ENCODE measurements at places on chromosomes 3 and 15.

DNA sequence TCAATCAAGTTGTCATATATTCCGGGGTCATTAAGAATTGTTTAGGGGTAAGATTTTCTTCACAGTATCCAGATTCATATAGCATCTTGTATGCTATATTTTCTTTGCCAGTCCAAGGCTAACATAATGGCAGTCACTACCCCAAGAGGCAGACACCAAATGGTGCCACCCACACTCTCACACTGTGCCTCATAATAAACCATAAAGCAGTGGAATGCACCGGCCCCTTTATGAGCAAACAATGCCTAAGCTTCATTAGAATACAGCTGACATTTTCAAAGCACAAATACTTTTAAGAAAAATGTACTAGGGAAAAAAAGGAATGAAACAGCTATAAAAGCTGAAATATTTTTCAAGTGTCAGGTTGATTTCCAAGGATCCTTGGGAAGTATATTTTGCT is 121.6 kb downstream of the TFDP2 start:
- peak; percentile 43 for DNase-seq

DNA sequence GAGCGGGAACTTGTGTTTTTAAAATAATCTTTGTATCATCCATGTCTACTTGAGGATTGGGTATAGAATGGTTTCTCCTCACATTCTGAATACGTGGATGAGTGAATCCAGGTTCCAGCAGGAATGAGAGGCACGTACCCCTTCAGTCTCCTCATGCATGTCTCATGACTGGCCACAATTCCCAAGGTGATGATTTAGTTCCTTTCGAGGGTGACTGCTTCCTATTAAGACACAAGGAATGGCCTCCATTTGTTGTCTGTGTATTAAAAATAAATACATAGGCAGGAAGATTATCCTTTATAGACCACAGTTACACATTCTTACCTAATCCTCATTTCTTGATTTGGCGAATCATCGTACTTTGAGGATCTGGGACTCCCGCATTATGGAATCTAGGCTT is 217.0 kb upstream of the LRIG1 start:
- no peak for DNase-seq

- DNase-seq, result no peak
These were observed 41.9 kb downstream of the MEX3B start for GRCh38 chr15:82003916-82004315.

DNA sequence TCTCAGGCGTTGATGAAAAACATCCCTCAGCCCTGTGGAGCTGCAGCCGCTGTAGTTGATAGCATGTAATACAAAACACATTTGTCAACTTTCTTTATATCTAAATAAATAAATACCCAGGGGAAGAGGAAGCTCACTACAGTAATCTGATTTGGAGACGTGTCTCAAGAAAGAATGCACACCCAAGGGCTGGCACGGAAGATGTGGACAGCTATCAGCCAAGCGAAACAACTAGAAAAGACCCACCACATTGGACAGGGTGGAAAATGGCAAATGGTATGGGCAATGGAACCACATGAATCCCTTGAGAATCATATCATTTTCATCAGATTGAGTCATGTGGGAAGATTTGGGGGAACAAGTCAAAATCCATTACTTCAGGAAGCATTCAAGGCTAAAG is 43.1 kb upstream of the ALDH1A3 start:
- DNase-seq, result no peak

DNA sequence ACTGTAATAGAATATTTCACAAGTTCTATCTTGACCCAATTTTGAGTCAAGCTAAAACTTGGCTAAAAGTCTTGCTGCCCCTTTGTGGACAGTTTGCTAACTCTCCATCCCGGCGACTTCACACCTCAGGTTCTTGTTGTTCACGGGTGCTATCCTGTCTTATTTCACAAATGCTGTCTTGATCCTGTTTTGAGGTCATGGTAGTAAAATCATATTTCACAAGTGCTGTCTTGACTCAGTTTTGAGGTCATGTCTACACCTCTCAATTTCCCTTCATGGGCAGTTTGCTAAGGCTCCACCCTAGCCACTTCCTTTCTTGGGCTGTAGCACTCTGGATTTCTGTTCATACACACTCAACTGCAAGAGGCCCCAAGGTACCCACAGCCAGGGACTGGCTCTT is 45.0 kb upstream of the GK5 start:
- no peak for DNase-seq

DNA sequence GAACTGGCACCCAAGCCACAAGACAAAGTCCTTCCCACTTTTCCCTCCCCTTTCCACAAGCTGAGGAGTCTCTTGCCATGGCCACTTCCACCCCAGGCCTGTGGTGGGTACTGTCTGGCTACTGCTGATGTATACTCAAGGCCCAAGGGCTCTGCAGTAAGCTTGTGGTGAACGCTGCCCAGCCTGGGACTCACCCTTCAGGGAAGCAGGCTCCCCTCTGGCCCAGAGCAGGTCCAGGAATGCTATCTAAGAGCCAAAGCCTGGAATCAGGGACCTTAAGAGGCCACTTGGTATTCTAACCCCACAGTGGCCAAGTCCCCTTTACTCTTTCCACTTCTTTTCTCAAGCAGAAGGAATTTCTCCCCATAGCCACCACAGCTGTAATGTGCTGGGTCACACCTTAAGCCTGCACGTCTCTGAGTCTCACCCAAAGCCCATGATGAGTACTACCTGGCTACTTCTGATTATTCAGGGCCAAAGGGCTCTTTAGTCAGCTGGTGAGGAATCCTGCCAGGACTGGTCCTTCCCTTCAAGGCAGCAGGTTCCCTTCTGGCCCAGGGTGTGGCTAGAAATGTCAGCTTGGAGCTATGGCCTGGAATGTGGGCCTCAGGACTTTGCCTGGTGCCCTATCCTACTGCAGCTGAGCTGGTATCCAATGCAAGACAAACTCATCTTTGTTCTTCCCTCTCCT is 4.0 kb downstream of the PATL2 start:
- no peak for DNase-seq

GRCh38 chr15:99076109-99076508 is 28.8 kb upstream of the SYNM start:
- no peak for DNase-seq

GRCh38 chr15:57285386-57285785 is 90.9 kb upstream of the CGNL1 start:
- DNase-seq, result no peak

DNA sequence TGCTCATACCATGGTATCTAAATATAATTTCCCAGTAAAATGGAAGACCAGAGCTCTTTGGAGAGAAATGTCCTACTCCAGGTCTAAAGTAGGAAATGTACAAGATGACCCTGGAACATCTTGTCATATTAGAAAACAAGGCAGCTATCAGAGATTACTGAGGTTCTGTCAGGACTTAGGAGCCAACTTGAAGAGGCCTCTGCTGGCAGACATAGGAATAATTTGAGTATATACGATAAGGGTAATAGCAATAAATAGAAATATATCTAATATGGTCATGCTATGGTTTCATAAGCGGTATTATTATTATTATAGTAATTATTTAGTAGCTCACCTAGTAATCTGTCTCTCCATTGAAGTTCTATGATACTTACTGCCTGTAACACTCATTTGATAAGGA is 224.2 kb downstream of the SOX2 start:
- no peak for DNase-seq

DNA sequence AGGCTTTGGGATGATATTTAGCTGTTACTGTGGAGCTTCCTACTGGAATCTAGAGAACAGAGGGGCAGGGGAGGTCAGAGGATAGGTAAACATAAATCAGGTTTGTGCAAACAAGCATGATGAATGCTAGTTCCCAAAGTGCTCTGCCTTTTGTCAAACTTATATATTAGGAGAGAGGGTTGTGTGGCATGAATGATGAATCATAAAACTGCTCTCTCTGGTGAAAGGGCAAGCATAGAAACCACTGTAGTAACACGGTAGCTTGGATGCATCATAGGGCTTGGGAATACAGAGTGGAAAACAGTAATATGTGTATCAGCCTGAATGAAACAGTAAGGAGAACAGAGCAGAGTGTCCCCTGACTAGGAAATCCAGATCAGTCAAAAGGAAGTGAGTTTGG is 486.7 kb downstream of the IL5RA start:
- DNase-seq, result peak; percentile 5

DNA sequence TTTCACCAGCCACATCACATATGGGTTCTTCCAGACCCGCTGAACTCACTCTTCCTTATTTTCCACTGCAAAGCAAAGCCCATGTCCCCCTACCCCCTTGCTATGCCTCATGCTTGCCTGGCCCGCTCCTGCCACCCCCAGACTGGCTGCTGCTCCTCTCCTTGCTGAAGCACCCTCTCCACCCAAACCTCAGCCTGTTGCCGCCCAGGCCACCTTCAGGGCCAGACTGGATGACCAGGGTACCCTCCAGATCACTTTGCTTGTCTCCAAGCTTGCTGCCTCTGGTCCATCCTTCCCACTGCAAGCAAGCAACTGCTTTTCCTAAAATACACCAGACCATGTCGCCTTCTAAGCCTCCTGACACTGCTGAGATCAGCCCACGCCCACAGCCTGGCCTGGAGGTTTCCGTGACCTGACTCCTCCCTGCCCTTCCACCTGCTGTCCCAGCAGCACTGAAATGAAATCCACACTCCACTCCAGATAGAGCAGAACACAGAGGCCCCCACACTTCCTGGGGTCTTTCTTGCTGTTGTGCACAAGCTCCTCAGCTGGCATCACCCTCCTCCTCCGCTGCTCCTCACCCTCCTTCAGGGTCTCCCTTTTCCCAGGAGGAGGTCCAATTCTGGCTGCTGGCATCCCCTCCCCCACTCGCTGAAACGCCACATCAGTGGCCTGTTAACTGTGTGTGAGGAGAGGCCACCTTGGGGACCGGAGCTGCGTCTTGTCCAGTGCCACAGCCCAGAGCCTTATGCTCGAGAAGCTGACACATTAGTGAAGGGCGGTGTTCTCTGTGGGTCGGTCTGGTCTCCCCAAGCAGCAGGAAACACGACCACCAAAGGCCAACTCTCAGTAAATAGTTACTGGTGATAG is 99.1 kb downstream of the ADCY5 start:
- no peak for DNase-seq

DNA sequence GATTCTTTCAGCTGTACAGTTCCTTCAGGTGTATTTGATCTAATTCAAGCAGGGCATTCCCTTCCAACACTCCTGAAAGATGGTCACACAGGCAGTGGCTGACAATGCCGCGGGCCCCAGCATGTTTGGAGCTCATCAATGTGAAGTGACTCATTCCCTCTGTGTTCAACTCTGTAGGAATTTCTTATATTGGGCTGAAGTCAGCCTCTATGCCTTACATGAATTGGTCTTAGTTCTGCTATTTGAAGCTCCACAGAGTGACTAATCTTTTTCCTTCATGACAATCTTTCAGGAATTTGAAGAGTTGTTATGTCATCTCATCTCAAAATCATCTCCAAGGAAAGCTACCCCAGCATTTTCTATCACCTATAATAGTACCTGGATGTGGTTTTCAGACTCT is 142.5 kb upstream of the C2CD4B start:
- peak; percentile 74 for DNase-seq

Measured in cardiac fibroblast (primary cell).